ENCODE measurements at places on chromosomes 6 and 20.

DNA sequence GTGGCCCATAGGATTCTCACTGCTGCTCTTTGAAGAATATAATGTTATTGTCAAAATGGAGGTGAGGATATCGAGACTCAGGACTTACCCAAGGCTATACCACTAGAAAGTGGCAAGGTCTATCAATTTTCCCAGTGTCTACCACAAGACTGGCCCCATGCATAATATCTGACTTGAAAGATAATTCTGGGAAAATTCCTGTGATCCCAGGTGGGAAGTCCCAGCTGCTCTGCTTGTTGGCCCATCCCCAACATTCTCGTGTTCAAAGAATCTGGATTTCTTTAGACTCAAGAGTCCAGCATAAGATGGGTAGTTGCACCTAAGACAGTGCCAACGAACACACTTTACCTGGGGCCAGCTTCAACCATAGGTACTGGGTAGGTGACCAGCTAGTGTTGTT, 120.7 kb upstream of the DTNBP1 start:
- no peak for DNase-seq

- DNase-seq: no peak
Measured at GRCh38 chr6:67265996-67266921, 1368.8 kb upstream of the ADGRB3 start.

- peak; percentile 2 for DNase-seq
Measured at GRCh38 chr6:84033523-84034451, at the start of gene MRAP2. TSS of gene MRAP2 (plus strand) at chr6:84033772. CDS start at chr6:84055319, 21,547 bp downstream.

GRCh38 chr6:158825951-158826306, 6.8 kb upstream of the EZR start:
- DNase-seq: no peak

DNA sequence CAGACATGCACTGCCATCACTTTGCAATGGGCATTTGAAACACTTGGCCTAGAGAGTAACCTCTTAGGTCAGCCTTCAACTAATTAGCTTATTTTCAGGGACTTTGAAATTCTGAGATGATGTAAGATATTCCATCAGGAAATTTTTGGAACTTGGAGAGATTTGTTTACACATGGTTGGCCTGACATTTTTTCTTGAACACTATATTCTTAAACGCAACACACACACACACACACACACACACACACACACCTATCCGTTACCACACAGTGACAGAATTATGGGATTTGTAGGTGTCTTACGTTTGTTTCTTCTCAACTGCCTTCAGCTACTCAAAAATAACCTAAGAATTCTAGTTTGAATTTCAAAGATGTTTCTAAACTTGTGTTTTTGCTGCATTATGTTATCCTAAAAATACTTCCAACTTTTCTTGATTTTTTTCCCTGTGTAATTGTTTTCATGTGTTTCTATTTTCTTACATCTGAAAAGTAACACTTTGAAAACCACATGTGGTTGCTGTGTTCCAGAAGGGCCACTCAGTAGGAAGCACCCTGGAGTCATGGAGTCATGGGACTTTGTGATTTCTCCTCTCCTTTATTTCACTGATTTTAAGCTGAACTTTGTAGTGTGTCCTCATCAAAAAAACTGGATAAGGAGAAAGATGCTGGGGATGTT, 31.9 kb downstream of the MARCKS start:
- no peak for DNase-seq

- no peak for DNase-seq
Measured at GRCh38 chr20:38581013-38581412, at the start of gene ADIG. TSS of gene ADIG (plus strand) at chr20:38581197. CDS start at chr20:38581251, 54 bp downstream.

DNA sequence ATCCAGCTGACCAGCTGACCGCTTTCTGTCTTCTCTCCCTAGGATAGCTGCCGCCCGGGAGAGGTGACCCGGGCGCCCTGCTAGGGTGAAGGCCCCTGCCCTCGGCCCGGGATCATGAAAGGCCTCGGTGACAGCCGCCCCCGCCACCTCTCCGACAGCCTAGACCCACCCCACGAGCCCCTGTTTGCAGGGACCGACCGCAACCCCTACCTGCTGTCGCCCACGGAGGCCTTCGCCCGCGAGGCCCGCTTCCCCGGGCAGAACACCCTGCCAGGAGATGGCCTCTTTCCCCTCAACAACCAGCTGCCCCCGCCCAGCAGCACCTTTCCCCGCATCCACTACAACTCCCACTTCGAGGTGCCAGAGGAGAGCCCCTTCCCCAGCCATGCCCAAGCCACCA, 109.7 kb upstream of the MYL9 start:
- DNase-seq: no peak

DNA sequence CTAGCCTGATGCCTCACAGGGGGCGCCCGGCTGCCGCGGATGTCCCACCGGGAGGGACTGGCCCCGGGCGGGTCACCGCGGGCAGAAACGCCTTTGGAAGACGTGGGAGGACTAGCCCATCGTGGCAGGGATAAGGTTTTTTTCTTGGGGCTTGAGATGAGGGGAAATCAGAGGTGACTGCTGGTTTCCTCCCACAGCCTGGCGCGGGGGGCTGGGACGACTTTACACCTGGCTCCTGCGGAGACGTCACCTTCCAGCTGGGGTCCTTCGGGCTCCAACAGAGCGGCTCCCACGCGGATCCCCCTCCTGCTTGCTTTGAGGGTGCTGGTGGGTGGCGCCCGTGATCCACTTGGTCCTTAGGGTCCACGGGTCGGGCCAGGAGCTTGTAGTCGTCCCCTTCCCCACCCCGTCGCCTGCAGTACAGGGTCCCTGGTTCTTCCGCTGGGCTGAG, 11.4 kb downstream of the ULBP3 start:
- DNase-seq: no peak

DNA sequence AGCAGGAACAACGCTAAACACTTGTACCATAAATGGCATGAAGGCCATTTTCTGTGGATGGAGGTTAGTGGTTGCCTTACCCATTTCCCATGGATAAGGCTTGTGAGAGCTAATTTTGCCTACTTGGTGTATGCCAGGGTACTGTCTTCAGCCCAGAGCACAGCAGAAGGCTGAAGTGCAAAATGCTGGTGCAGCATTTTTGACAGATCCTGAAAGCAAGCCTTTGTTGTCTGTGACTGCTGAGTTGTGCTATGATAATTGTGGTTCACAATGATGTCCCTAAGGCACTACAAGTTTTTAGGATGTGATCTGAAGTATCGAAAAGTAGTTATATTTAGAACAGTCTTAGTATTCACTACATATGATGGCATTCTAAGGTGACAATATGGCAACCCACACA, 14.7 kb upstream of the HMGN3 start:
- DNase-seq: no peak

GRCh38 chr6:27176523-27177484, 70.7 kb upstream of the PRSS16 start:
- DNase-seq: no peak

DNA sequence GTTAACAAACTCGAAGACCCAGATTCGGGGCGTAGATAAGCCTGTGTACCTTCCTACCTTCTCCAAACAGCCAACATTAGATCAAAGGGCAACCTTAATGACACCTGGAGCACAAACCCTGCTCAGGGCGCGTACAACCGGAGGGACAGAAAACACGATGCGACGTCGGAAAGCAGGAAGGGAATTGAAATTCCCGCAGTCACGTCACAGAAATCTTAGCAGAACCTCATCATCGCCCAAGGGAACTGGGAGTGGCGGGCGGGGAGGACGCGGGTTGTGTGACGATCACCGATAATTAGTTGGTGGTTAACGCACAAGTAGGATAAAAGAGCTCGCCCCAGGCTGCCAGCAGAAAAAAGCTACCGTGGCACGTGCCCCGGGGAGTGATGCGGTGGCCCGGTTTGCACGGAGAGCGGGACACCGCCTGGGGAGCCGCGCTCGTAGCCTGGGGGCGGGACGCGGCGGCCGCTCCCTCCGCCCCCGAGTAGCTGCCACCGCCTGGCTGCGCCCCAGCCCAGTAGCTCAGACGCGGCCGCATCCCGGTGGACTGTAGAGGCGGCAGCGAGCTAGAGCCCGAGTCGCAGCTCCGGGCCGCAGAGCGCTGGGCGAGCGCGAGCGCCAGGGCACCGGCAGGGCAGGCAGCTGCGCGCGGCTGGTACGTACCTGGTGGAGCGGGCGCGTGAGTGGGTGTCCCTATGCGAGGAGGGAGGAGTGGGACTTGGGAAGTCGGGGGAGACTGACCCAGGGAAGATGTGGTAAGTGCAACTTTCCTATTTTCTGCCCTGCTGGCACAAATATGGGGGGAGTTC, at the start of gene PKIB:
PKIB (plus strand) TSS at position 525 of the 809 bp plus-strand sequence. CDS start 107,390 bp downstream, outside the sequence.
- DNase-seq: peak; percentile 26

- DNase-seq: no peak
Measured at GRCh38 chr6:16619777-16620176, 141.5 kb downstream of the ATXN1 start.

DNA sequence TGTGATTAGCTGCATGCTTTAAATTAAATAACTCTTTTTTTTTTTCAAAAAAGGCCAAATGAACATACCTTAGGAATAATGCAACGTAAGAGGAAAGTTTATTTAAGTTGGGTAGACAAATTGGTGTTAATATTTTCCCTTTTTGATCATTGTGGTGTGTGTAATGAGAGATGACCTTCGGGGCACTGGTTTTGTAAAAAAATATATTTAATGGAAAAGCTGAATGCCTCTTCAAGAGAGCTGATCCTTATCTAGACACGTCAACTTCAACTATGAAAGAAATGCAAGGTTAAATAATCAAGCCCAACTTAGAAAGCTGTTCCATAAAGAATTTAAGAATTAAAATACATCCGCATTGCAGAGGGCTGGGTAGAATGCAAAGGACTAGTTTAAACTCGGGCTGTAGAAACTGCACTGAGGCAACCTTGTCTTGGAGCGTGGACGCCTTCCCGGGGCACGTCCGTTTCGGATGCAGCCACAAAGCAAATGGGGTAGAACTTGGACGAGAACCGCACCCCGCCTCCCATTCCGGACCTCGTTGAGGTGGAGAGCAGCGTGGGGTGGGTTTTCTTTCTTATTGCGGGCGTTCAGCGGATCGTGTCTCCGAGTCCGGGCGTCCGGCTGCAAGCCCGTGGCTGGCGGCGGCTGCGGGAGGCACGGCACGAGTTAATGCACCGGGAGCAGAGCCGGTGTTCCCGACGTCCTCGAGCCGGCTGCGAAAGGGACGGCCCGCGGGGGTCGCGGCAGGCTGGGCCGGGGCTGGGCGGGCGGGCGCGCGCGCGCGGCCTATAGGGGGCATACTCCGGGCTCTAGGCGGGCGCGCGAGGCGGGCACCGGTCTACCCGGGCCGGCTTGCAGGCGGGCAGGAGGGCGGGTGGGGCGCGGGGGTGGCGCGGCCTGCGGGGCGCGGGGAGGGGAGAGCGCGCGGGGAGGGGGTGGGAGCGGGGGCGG, 1.9 kb downstream of the JARID2 start:
- DNase-seq: no peak

Measured in stromal cell of bone marrow (primary cell).